ENCODE measurements at places on chromosomes 3 and 15.

- DNase-seq, result no peak
These were observed 194.0 kb upstream of the FEZF2 start for GRCh38 chr3:62567097-62568021.

GRCh38 chr3:149197669-149198068, 24.0 kb downstream of the CP start:
- no peak for DNase-seq

- no peak for DNase-seq
These were observed 13.4 kb upstream of the LEKR1 start for GRCh38 chr3:156812521-156813335.

GRCh38 chr3:151538456-151539393, 77.9 kb upstream of the IGSF10 start:
- DNase-seq, result no peak

DNA sequence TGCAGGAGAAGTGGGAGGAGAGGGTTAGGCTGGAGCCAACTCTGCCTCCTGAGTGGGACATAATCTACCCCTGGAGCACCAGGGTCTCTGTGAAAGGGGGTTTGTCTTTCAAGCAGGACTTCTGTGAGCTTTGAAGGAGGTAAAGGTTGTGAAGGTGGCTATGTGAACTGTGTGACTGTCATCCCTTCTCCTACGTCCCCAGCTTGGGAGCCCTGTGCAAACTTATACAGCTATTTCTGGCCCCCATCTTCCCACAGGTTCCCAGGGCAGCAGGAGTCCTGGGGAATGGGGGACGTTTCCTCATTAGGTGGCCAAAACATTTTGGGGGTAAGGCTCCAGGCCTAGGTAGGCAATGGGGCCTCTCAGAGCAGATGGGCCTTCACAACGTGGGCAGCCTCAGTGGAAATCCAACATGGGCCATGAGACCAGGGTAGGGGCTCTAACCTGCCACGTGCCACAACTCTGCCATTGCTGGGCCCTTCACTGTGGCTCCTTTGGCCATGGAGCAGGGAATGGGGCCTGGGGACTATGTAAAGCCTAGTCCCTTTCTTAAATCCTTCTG, 3.5 kb downstream of the VIPR1 start:
- DNase-seq, result no peak

DNA sequence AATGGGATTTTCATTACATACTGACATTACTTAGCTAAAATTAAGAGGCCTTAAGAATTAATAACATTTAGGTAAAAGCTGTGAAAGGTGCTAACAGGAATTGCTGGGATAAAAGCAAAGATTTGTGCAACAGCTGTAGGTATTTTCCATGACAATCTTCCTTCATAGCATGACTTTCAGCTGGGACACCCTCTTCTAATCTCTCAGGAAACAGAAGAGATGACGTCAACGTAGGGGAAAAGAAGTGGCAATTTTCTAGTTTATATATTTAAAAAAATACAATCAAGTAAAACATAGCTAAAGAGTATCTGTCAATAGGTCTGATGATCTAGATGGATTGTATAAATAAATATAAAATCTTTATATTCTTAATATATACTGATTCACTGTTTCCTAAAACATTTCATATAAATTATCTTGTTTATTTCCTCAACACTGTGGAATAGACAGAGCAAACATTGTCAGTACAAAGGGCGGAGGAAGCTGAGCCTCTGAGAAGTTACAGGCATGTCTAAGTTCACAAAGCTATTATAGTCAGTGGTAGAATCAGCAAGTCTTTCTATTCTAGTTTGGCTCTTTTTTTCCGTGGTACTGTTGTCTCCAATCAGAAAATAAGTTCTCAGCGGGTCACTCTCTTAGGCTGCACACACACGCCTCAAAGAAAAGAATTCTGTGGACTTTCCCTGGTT, 217.0 kb downstream of the P3H2 start:
- DNase-seq, result no peak

Data from activated CD4-positive, CD25-positive, alpha-beta regulatory T cell (primary cell).